Upper lobe of left lung (tissue), 6 donors: ENCODE measurements at places on chromosomes 2 and 18. TPM values are rescaled to one million over a fixed set of nuclear protein-coding genes. Genes with fewer than 3 reads are reported as not detected.

The LAMA1 gene
- total RNA-seq: 2.7 TPM

The ANKRD30B gene
- total RNA-seq: not detected

DNA sequence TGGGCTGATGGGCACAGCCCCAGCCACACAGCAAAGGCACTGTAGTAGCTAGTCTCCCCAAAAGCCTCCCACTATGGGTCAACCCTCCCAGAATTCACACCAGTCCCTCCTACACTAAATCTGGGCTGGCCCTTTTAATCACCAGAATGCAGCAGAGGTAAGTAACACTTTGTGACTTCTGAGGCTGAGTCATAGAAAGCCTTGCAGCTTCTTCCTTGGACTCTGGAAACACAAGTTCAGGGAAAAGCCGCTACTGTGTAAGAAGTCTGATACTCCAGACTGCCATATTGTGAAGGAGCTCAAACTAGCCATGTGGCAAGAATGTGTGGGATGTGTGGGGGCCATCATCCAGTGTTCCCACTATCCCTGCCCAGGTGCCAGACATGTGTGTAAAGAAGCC, 19.0 kb upstream of the SIX2 start:
- no peak overlapping the region for H3K27ac ChIP-seq
- H3K4me1 ChIP-seq: no peaks in the 10 kb centered on the region

The SNORC gene
- total RNA-seq: 2.1 TPM

The GNAL gene
- 2.4 TPM for total RNA-seq
